Endothelial cell (in vitro differentiated cells): ENCODE measurements at places on chromosomes 6 and 20. TPM values are rescaled to one million over a fixed set of nuclear protein-coding genes. Genes with fewer than 3 reads are reported as not detected.

DNA sequence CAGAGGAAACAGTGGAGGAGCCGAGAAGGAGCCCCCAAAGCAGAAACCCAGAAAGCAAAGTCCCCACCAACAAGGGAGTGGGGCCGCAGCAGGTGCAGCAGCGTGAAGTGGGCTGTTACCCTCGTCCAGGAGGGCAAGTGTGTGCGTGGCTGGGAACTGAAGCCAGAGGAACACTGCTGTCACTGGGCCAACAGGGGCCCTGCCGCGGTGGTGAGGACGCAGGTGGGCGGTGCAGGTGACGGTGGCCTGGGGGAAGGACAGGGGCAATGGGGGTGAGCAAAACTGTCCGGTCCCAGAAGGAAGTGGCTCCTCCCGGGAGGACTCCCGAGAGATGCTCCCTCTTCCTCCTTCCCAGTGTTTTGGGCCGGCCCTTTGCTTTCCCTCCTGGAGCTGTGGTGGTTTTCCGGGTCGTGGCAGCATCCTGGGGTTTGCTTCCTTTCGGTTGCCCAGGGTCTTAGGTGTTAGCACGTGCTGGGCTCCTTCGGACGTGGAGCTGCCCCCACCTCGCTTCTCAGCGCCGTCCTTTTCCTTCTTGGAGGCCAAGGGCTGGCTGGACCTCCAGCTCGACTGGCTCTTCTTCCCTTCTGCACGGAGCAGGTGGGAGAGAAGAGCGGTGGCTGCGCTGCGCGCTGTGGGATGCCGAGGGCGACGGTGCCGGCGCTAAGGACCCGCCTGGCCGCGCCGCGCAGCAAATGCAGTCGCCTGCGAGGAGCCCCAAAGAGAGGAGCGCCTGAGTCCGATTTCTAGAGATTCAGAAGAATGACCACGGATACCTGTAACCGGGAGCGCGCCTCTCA, 62.7 kb upstream of the SLC2A12 start:
- DNase-seq = no peak

DNA sequence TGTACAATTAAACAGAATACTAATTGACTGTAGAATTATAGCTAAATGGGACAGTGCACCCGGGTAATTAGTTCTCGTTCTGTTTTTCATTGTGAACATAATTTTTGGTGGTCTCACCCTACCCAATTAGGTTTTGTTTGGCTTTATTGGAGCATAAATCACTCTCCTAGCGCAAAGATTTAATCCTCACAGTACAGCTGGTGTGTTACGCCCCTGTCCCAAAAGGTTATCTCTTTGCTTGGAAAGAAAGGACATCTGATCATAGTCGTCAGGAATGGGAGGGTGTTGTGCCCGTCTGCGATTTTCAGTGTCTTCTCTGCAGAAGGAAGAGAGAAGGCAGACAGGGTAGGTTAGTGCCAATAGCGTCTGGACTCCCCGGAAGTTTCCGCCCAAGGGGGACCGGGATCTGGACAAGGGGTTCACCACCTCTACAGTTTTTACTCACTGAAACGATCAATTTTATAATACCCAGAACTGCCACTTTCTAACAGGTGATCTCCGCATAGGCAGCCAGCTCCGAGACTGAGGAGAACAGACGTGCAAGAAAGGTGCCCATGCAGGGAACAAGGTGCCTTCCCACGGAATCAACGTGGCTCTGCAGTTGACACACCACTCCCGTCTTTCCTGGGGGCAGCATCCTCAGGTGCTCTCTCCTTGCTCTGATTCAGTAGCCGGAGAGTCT, 617.4 kb upstream of the CDH4 start:
- DNase-seq = no peak

DNA sequence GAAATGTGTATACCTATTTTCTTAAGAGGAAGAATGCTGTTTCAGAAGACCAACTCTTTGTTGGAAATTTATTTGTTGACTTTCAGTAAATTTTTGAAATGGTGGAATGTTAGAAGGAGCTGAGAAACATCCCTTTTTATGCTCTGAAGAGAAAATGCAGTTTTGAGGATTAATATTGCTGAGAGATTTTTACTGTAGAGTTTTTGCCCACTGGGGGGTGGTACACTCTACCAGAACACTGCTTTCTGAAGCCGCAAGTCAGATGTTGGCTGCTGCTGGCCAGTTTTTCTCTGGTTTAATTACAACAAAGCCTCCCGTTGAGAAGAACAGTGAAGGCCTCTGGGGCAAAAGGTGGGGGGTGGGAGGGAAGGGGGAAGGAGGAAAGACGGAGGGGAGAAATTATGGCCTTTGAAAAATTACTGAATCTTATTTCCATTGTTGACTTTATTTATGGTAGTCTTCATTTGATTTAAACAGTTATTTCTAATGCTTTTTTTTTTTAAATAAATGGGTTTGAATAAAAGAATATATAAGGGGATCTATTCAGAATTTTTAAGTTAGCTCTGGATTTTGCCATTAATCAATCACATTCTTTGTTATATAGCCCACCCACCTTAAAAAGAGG, 3.0 kb downstream of the FLRT3 start:
- peak; percentile 30 for DNase-seq

The DBNDD2 gene
- 2.0 TPM for total RNA-seq

The CASS4 gene
- total RNA-seq = not detected
